ENCODE measurements at places on chromosomes 5 and 9.

DNA sequence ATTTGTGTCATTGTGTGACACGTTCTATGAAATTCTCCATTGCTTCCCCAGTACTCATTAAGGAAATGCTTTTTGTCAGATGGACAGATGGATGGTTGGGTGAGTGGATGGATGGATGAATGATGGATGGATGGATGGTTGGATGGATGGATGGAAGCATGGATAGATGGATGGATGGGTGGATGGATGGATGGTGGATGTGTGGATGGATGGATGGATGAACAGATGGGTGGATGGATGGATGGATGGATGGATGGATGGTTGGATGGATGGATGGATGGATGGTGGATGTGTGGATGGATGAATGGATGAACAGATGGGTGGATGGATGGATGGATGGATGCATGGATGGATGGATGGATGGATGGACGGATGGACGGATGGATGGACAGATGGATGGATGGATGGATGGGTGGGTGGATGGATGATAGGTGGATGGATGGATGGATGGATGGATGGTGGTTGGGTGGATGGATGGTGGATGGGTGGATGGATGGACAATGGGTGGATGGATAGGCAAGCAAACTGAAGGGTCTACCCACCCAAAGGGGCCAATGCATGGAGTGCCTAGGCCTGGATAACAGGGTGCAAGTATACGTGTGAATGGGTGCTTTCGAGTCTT, 24.0 kb upstream of the GTF3C5 start:
- DNase-seq: no peak

DNA sequence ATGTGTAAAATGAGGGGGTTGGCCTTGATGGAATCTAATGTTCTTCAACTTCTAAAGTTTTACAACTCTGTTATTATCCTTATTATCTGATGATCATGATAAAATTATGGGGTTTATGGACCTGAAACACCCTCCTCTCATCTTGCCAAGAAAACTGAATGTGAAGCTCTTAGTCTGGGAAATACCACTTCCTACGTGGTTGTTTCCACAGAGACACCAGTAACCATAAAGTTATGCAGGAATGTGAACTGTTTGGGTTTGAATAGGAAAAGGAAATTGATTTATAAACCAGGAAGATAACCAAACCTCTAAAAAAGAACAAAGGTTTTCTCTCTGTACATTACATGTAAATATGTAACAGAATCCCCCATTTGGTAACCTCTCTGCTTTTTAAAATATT, 28.3 kb upstream of the RAI14 start:
- no peak for DNase-seq

DNA sequence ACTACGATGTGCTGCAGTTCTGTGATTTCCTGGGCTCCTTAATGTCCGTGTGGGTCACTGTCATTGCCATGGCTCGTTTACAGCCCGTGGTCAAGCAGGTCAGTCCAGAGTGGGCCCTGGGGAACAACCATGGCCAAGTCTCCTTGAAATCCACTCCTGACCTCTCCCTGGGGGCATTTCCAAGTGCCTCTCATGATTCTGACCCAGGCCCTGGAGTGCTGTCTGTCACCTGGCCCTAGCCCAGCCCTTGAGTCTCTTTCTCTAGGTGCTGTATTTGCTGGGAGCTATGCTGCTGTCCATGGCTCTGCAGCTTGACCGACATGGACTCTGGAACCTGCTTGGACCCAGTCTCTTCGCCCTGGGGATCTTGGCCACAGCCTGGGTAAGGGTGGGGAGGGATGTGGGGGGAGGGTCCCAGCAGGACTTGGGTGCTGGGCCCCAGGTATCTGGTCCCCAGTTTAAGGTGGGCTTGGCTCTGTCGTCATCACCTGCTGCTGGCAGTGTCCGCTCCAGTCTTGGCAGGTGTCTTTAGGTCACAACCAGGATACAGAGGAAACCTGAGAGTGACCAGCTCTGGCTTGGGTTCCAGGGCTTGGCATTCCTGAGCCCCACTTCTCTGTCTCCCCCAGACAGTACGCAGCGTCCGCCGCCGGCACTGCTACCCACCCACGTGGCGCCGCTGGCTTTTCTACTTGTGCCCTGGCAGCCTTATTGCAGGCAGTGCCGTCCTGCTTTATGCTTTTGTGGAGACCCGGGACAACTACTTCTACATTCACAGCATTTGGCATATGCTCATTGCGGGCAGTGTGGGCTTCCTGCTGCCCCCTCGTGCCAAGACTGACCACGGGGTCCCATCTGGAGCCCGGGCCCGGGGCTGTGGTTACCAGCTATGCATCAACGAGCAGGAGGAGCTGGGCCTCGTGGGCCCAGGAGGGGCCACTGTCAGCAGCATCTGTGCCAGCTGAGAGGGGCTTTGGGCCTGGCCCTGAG, 17.0 kb downstream of the OR13J1 start:
- no peak for DNase-seq

- DNase-seq: no peak
Observed at GRCh38 chr9:30574355-30575151, 1809.9 kb upstream of the ACO1 start.

DNA sequence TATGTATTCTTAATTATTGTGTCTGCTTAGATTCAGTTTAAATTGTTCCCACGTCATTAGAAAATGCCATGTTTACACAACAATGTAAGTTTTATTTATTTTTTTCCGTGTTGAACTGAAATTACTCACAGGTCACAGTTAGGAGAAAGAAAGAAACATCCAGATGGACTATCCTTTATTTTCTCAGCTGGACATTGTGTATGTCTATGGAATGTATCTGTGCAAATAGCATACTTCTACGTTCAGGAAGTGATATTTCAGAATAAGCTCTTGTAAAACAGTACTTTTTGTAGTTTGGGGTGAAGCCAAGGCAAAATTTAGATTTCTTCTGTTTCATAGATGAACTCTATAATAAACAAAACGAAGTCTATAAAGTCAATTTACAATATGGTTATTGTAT, 249.0 kb upstream of the ZNF608 start:
- no peak for DNase-seq

DNA sequence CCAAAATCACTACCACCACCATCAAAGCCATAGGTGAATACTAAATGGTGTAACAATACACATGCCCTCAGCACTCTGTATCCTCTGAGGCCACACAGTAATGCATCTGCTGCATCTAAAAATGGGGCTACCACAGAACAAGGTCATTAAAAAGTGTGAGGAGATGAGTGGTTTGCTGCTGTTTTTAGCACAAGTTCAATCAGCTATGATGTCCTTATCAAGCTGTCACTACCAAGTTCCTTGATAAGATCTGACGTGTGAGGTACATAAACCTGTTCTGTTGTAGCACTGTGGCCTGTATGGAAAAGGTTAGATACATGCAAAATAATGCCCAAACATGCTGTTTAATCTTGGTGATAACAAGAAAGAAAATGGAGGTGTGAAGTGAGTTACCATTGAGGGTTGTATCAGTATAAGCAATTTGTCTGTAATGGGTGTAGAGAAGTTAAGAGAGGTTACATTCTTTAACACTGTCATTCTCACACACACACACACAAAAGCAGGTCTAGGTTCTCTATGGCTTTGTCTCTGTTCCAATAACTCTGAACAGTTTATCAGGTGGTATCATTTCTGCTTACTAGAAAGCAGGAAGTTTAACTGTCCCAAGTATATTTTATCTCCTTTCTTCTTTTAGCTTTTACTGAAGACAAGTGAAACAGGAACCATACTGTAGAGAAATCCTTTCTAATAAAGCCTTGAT, 252.9 kb downstream of the CWC27 start:
- DNase-seq: no peak

- DNase-seq: no peak
Observed at GRCh38 chr9:114014044-114014443, 64.1 kb downstream of the AMBP start.

DNA sequence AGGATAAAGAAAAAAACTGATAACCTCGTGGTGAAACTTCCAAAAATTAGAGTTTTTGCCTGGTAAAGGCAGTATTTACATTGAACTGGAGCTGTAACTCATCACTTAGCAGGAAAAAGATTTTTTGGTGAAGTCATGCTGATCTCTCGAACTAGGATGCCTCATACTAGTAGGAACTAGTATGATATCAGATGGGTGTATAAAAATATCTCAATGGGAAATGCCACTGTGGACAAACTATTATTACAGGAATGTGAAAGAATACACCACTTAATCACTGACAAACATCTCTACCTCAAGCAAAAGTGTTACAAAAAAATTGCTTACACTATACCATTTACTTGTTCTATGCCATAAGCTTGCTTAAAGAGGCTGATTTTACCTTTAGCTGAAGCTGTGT, 28.4 kb downstream of the RFX3 start:
- no peak for DNase-seq

- DNase-seq: no peak
Observed at GRCh38 chr5:67050125-67050524, 146.5 kb downstream of the CD180 start.

DNA sequence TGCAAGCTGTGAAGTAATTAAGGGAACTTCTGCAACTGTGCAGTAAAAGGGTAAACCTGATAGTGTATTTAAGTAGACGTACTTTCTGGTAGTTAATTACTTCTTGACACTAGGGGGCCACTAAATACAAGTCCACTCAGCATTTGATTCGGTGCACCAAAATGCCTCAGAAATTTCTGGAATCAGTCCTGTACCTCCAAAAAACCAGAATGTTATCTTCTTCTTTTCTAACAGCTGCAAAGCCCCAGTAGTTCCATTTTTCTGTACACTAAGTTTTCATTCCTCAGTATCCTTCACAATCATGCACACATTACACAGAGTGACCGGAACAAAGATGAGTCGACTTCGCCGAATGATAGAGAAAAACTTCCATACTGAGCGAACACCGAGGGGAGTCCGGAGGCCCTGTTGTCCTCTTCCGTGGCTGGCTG, 484 bp downstream of the GFM2 start:
- no peak for DNase-seq
